Left lung (tissue), 14 donors: ENCODE measurements at places on chromosomes 5 and 9. TPM values are rescaled to one million over a fixed set of nuclear protein-coding genes. Genes with fewer than 3 reads are reported as not detected.

Gene PCDHGA7
- 1.7 TPM for total RNA-seq

Gene TLR4
- total RNA-seq = 24.8 TPM

Gene GRK6
- 57.1 TPM for total RNA-seq

Gene NR5A1
- not detected for total RNA-seq

DNA sequence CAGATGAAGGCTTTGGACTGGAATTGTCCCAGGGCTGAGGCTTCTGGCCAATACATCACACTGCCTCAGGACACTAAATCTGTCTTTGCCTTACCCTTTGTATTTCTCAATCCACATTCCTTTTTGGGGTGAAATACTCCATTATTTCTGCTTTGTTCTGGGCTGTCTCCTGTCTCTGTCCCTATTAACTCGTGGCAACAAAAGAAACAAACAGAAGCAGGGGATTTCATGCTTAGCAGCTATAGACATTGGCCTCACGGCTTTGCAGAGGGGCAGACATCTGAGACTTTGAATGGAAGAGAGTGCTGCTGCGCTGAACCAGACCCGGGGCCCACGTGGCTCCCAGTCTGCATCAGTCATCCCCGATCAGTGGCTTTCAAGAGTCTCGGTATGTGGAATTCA, 129.7 kb downstream of the ARL15 start:
- H3K4me1 ChIP-seq = no peaks in the 10 kb centered on the region
- no peak for DNase-seq
- H3K4me3 ChIP-seq = no peak overlapping the region
- H3K27me3 ChIP-seq = no peaks in the 10 kb centered on the region
- no peaks in the 10 kb centered on the region for H3K36me3 ChIP-seq
- H3K27ac ChIP-seq = no peak overlapping the region

- no peaks in the 10 kb centered on the region for H3K4me1 ChIP-seq
- H3K27me3 ChIP-seq = peaks cover 4% of the 10 kb centered on the region
- no peak for DNase-seq
- H3K4me3 ChIP-seq = no peak overlapping the region
- H3K36me3 ChIP-seq = no peaks in the 10 kb centered on the region
- H3K27ac ChIP-seq = no peak overlapping the region
Measured at GRCh38 chr5:166262395-166262794, 2029.0 kb upstream of the WWC1 start.
